ENCODE measurements at places on chromosomes 5 and 9.

DNA sequence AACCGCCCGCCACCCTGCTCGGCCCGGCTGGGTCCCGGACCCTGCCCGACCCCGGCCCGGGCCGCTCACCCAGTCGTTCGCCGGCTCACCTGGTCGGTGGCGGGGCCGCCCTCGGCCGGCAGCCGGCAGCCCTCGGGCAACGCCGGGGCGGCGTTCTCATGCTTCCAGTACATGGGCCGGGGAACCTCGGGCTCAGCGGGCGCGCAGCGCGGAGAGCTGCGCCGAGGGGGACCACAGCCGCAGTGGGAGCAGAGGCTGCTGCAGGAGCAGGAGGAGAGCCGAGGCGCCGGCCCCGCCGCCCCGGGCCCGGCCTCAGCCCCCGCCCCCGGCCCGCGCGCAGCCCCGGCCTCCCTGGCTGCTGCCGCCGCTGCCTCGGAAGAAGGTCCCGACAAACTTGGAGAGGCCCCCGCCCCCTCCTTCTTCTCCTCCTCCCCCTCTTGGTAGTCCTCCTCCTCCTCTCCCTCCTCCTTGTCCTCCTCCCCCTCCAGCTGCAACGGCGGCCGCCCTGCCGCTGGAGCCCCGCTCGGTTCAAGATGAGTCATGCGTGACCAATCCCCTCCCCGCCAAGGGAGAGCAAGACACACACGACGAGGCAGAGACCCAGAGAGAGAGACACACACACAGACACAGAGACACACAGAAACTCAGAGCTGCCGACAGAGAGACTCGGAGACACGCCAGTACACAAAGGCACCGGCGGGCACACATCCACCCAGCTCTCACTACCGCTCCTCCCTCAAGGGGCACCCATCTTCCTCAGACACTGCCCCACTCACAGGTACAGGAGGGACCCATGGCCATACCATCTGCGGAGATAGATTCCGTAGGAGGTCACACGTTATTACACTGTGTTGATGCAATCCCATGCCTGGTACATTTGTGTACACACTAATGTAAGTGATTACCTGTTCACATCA is at the start of gene LHX6:
LHX6 (minus strand) TSS at position 390 of the 917 bp plus-strand sequence; CDS start at position 173, 217 bp downstream.
- DNase-seq, result no peak

DNA sequence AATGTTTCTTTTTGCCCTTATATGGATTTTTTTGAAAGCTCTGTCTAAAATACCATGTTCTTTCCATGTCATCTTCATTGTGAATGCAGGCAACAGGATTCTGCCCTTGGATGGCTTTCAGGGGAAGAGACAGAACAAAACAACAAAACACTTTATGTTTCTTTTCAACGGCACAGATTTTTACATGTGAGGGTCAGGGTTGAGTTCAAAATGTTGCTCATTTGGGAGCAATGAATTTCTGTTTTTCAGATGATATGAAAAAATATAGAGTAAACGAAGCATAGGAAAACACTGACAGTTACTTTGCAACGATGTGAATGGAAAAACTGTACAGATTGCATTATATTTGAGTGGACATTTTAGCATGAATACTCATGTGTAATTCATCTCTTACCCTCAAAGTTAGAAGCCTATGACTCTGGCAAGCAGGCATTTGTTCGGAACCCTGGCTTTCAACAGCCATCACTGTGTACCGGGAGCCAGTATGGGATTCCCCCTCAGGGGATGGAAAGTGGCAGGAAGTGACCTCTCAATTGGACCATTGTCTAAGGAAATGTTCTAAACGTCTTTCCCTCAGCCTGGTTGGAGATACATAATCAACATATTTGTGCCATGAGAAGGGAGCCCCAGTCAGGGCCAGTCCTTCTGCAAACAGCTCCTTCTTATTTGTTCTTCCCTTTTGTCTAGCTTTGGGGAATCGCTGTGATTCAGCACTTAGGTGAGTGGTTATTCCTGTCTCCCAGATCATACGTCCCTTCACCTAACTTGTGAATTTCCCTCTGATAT is 153.9 kb upstream of the MEF2C start:
- DNase-seq, result no peak

- DNase-seq, result no peak
Measured at GRCh38 chr9:131144201-131144600, 18.8 kb downstream of the NUP214 start.

- no peak for DNase-seq
Measured at GRCh38 chr5:106392766-106393165, 1278.0 kb downstream of the EFNA5 start.

GRCh38 chr9:69932901-69933300 is 110.7 kb upstream of the MAMDC2 start:
- DNase-seq, result no peak

DNA sequence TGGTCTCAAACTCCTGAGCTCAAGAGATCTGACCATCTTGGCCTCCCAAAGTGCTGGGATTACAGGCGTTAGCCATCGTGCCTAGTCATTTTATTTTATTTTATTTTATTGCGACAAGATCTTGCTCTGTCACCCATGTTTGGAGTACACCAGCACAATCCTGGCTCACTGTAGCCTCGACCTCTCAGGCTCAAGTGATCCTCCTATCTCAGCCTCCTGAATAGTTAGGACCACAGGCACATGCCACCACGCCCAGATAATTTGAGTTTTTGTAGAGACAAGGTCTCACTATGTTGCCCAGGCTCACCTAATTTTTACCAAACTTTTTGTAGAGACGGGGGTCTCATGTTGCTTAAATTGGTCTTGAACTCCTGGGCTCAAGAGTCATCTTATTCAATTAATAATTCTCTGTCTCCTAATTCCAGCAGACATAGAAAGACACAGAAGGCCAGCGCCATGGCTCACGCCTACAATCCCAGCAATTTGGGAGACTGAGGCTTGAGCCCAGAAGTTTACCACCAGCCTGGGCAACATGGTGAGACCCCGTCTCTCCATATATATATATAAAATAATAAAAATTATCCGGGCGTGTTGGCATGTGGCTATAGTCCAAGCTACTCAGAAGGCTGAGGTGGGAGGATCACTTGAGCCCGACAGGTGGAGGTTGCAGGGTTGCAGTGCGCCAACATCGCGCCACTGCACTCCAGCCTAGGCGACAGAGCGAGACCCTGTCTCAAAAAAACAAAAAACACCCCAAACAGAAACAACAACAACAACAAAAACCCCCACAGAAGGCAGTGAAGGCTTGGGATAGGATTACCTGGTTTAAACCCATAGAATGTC is 1.0 kb upstream of the UBAP1 start:
- no peak for DNase-seq

- DNase-seq, result no peak
Measured at GRCh38 chr9:88529496-88529895, 5.5 kb upstream of the NXNL2 start.

DNA sequence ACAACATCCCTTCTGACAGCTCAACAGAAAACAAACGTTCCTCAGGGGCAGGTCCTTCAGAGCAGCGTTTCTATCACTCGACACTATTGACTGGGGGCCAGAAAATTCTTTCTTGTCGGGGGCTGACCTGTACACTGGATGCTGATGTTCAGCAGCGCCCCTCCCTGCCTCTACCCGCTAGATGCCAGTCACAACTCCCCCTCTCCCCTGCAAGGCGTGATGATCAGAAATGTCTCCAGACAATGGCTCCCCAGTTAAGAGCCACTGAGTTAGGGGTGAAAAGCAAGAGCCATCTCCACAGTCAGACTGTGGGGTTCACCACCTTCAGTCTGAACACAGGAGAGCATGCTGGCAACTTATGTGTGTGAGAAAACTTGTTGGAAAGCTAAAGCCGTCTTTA is 39.8 kb downstream of the SERINC5 start:
- no peak for DNase-seq

- DNase-seq, result no peak
Measured at GRCh38 chr5:53817183-53817582, 256.7 kb downstream of the NDUFS4 start.

DNA sequence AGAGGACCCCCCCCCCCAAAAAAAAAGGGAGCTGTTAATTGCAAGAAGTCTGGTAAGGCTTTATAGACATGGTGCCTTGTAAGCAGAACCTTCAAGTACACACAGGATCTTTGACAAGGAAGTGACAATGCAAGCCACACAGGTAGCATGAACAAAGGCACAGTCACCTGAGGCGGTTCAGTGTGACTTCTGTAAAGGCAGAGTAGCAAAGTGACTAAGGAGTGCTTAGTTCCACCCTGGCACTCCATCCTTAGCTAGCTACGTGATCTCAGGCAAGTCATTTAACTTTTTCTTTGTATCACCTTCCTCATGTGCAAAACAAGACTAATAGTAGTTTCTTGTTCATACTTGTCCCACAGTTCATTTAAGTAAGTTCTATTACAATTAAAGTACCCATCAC is 282.0 kb downstream of the PRELID2 start:
- no peak for DNase-seq

- DNase-seq, result no peak
Measured at GRCh38 chr9:7258688-7259396, 501.1 kb downstream of the KDM4C start.

DNA sequence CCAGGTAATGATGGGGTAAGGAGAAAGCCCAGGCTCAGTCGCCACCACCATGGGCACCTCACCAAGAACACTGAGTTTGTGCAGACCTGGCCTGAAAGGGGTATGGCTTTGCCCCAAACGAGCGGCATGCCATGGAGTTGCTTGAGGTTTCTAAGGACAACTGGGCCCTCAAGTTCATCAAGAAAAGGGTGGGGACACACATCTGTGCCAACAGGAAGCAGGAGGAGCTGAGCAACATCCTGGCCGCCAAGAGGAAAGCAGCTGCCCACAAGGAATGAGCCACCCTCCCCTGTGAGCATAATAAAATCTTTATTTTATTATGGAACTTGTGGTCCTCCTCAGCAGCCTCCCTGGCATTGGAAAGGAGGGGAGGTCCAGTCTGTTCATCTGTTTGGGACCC is 23.8 kb downstream of the CD14 start:
- no peak for DNase-seq

- DNase-seq, result no peak
Measured at GRCh38 chr5:31751610-31752009, 112.7 kb downstream of the PDZD2 start.

DNA sequence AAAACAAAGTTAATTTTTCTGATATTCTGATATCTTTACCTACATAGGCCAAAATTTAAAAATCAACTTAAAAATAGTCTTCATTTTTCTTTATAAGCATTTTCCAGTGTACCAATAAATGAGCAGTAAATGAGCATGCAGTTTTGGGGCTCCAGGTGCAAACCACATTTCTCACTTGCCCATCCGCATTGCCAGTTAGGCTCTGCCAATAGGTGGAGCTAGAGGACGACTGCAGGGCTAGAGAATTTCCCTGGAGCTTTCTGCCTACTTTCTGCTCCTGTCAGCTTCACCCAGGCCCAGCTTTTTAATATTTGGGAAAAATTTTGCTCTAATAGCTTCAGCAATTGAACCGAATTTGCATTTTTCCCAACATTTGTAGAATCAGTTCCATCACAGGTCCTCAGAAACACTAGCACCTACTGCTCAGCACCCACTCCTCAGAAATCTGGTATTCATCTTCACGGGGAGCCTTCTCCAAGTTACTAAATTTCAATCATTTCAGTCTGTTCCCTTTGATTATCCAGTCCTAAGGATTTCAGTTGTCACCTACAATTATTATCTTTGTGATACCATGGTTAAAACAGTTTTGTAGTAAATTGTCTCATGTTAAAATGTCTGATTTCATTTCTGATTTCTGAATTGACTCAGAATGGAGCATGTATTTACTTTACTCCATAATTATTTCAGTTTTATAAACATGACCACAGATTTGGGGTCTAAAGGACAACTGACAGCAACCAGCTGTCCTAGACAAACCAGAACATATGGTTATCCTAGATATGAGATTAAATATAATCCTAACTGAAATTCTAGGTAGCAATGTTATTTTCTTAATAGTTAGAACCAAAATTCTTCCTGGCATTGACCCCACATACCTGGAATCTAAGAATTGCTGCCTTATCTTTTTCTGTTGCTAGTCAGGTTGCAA is 104.6 kb upstream of the FAM174A start:
- peak; percentile 48 for DNase-seq

- DNase-seq, result no peak
Measured at GRCh38 chr5:176861276-176861675, 37.9 kb downstream of the HK3 start.
